ENCODE measurements at places on chromosomes 6 and 20.

GRCh38 chr6:19836799-19837510 lies at the start of gene ID4:
TSS of gene ID4 (plus strand) at chr6:19837370. CDS start at chr6:19837755, 385 bp downstream.
- peak; percentile 75 for DNase-seq

GRCh38 chr6:5559651-5560050 lies 298.3 kb downstream of the FARS2 start:
- no peak for DNase-seq

DNA sequence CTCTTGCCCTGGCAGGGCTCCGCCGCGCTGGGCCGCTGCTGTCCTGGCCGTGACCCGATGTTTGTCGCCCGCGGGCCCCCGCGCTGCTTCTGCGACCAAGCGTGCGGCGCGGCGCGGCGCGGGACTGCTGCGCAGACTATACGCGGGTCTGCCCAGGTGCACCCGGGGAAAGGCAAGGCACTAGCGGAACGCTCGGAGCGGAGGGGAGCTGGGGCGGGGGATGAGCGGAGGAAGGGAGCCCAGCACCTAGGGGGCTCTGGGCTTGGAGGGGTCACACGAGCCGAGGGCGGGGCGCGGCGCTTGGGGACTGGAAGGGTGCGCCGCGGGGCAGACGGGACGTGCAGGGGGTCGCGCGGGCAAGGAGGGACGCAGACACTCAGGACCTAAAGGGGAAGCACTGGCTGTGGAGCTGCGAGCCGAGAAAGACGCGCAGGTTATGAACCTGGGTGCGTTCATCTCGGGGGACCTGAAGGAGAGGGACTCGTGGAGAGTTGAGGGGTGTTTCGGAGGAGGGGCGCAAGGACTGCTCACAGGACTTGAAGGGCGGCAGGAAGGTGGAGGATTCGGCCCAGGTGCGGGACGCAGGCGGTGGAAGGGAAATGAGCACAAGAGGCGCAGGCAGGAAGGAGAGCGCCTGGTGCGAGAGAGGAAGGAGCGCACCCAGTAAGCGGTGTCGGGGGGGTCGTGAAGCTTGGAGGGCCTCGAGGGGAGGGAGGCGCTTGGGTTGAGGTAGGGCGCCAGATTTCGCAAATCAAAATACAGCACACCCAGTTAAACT lies 40.8 kb upstream of the ZNFX1 start:
- DNase-seq: no peak

DNA sequence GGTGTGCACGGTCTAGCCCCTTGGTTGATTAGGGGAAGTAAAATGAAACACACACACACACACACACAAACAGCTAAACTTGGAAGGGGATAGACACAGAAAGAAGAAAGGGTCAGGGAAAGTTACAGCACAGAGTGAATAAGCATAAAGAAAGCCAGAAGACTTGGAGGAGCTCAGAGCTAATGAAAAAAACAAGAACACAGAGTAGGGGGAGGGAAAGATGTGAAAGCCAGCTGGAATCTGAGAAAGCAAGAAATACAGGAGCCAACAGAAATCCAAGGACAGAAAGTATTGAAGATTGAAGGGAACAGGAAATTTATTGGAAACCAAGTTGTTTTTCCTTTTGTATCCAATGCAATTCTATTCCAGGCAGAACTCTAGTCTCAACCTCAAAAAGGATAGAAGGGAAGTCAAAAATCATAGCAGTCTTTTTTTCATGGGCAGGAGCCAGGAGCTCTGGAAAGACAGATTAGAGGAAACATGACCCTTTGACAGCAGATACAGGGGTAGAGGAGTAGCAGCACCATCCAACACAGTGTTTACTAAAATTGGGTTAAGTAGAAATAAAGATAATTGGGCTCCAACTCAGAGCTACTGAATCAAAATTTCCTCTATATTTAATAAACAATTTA lies 10.1 kb downstream of the HMGCLL1 start:
- no peak for DNase-seq

GRCh38 chr20:33522256-33522820 lies 32.4 kb downstream of the CBFA2T2 start:
- no peak for DNase-seq

DNA sequence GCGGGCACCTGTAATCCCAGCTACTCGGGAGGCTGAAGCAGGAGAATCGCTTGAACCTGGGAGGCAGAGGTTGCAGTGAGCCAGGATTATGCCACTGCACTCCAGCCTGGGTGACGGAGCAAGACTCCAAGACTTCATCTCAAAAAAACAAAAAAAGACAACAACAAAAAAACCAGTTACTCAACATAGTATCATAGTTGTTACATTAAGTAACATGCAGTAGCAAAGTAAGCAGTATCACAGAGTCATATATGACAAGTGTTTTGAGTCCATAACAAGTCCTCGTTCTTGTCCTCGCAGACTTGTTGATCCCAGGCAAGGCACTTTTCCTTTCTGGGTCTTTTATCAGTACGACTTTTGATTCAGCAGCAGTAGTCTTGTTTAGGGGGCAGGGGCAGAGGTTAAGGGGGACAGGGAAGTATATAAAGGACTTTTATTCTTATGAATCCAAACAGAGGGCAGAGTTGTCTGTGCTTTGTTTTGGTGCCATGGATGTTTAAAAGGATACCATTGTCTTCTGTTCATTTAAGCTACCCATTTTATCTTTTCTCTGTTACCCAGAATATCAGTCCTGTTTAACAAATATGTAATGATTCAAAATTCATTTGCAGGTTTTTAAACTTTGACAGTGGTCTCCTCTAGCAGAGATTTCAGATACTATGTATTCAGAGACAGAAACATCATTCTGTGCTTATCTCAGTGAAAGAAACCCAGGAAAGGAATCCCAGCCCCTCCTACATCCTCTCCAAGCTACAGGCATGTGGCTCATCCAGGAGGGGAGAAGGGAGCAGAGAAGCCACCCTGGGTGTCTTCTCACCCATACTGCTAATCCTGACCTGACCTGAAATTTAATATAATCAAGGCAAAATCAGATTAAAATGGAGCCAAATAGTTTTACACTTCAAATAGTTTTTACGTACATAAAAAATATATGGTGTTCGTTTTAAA lies 137.9 kb upstream of the EDN1 start:
- no peak for DNase-seq

DNA sequence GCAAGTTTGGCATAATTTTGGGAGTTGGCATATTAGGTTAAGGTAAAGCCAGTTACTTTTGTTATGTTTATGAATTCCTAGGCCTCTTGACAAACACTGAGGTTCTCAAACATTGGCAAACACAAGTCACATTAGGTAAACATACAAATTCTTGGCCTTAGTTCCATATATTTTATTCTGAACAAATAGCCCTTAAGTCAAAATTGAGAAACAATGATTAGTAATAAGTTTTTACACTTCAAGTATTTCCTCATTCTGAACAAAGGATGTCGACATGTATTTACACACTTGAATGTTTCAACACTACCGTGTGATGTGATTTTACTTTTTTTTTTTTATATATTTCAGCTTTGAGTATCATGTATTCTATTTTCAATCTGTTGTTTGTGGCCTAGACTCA lies 3.8 kb upstream of the ECHDC1 start:
- no peak for DNase-seq

DNA sequence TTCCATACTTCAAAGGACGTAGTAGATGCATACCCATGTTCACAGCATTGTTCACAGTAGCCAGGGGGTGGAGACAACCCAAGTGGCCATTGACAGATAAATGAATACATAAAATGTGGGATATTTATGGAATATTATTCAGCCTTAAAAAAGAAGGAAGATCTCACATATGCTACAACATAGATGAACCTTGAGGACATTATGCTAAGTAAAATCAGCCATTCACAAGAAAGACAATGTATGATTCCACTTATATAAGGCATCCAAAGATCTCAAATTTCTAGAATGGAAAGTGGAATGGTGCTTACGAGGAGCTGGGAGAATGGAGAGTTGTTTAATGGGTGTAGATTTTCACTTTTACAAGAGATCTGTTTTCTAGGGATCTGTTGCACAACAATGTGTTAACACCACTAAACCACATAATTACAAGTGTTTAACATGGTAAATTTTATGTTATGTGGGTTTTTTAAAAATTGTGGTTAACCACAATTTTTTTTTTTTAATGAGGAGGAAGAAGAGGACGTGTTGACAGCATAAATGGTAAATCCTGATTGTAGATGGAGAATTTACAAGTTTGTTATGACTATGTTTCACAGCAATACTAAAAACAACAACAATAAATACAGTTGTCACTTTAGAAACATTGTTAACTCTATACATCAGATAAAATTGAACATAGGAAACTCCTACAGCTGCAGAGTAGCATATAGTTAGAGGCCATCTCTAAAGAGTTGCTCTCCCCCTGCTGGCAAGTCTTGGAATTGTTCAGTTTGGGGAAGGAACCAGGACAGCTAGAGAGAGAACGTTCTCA lies 41.6 kb downstream of the CCN2 start:
- peak; percentile 66 for DNase-seq

GRCh38 chr20:32672394-32672981 lies 1.3 kb downstream of the C20orf203 start:
- DNase-seq: no peak

- DNase-seq: no peak
Observed at GRCh38 chr20:8664778-8665177, 404.1 kb upstream of the PLCB4 start.

DNA sequence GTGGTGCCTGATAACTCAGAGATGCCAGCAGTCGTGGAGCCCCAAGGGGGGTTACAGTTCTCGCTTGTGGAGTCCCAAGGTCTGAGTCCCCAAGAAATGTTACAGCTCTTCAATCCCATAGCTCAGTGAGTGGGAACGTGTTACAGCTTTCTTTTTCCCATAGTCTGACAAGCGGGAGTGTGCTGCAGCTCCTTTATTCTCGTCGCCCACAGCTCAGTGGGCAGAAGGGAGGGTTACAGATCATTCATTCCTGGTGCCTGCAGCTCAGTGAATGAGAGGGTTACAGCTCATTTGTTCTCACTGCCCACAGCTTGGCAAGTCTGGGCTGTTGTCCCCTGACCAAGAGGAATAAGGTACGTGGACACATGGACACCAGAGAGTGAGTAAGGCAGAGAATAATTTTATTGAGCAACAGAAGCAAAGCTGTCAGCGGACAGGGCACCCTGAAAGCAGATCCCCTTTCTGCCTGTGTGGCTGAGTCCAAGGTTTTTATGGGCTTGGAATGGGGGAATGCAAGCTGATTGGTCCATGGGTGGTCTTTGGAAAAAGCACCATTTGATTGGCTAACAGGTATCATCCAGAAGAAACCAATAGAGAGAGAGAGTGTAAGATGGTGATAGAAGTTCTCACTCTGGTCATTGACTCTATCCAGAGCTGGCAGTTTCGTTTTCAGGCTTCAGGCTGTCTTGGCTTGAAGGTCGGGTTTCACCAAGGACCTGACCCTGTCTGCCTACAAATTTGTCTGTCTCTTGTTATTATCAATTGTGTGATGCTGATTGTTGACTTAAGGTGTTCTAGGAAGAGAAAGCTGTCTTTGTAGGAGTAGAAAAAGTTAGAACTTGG lies 16.4 kb downstream of the RNF217 start:
- no peak for DNase-seq

DNA sequence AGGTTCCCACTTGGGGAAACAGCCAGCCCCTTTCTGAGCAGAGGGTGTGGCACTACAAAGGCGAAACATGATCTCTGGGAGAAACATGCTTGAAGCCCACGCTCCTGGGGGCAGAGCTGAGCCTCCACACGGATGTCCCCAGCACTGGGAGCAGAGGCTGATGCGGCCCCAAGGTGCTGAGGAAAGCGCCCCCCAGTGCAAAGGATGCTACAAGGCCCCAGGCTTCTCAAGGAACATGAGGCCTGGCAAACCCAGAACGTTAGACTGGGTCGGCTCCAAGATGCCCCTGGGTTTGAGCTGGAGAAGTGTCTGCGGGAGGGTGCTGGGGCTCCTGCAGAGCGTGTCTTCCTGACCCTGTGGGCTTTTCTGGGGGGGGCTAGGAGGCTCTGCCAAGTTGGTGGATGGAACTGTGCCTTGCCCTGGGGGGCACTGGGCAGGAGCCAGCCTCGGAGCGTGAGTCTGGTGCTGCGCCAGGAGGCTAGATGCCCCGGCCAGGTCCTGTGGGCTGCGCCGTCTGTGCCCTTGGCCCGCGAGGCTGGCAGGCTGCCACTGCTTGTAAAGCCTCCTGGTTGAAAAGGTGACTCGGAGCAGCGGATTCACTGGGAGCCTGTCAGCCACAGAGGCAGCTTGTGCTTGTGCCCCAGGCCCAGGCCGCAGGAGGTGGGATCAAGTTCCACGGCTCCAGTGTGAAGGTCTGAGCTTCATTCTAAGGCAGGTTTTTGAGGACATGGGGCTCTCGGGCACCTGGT lies 8.1 kb downstream of the SYNJ2 start:
- peak; percentile 50 for DNase-seq

- no peak for DNase-seq
Observed at GRCh38 chr20:35598899-35599775, 16.5 kb upstream of the SPAG4 start.

GRCh38 chr6:22447249-22448196 lies 121.8 kb upstream of the HDGFL1 start:
- DNase-seq: no peak

DNA sequence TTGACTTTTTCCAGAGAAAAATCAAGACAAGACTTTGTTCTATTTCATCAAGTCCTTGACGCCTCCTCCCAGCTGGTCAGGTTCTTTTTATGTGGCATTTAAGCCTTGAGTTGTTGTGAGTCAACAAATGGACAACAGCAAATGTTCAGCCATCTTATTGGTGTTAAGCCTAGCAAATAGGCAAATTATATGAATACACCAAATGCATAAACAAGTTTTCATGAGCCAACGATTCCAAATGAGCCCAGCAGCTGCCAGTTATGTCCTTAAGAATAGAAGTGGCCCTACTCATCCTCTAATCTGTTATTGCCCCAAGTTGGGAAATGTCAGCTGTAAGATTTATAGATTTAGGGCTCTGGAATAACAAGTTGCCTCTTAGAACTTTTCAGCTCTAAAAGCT lies 312.0 kb downstream of the SOX4 start:
- DNase-seq: no peak

- DNase-seq: no peak
Observed at GRCh38 chr20:20856306-20856705, 143.9 kb upstream of the RALGAPA2 start.

GRCh38 chr20:31974951-31975487 lies 7.1 kb downstream of the XKR7 start:
- no peak for DNase-seq

DNA sequence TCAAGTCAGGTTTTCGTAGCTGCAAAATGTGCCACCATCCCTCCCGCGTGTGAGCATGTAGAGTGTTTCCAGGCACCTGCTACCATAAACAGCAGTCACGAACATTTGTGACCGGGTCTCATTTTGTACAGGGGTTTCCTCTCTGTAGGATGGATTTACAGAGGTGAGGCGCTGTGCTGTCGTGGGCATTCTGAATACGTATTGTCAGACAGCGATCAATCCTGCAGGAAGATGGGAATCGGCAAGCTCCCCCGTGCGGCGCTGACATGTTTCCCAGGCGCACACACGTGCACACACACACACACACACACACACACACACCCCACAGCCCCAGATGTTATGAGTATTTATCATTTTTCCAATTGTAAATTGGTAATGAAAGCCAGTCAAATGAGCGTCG lies 15.8 kb downstream of the ANKRD60 start:
- no peak for DNase-seq

- DNase-seq: no peak
Observed at GRCh38 chr6:113411011-113411410, 446.1 kb upstream of the MARCKS start.

- DNase-seq: no peak
Observed at GRCh38 chr20:1895674-1896483, 672 bp downstream of the SIRPA start.

GRCh38 chr6:55902796-55903195 lies 27.4 kb upstream of the BMP5 start:
- no peak for DNase-seq

GRCh38 chr6:138099832-138100231 lies 7.4 kb downstream of the PERP start:
- no peak for DNase-seq

All from NCI-H2081 (cell line).